ENCODE measurements at places on chromosomes 3 and 15. TPM values are rescaled to one million over a fixed set of nuclear protein-coding genes. Genes with fewer than 3 reads are reported as not detected.

DNA sequence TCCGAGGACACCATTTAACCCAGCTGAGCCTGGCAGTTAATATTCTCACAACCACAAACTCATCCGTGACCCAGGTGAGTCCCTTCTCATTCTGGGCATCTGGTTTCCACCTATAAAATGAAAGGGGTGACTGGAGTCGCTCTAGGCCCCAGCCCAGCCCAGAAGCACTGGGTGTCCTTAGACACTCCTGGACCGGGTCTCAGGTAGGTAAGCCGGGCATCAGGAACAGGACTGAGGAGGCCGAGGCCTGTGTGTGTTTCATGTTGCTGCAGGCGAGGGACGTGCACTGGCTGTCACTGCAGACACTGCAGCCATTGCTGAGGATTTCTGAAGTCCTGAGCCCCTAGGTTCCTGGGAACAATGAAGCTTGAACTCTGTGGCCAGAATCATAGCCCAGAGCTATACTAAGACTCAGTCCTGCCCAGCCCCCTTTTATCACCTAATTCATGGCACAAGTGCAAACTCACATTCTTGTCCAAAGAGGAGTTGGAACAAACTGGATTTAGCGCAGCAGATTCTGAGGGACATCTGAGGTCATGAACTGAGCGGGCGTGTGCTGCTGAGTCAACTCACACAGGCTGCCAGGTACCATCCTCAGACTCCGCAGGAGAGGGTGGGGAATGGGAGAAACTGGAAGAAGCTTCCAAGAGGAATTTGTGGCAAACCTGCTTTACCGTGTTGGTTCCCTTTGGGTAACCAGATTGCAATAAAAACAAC is 184.9 kb downstream of the FAM43A start:
- peak; percentile 95 for DNase-seq

Gene THUMPD3
- 29.3 TPM for total RNA-seq

DNA sequence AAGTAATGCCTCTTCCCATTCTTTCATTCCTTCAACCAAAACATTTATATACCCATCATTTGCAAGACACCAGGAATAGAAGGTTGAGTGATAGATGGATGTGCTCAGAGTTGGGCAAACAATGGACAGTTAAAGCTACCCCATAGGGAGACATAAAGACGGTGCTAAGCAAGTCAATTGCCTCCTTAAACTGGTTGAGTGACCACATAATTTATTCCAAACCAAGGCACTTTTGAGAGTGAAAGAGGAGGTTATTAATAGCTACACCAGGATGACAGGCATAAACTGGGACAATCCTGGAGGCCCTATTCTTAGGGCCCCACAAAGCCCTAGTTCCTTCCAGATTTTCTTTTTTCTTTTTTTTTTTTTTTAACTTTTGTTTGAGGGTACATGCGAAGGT is 21.4 kb upstream of the DYNC1LI1 start:
- peak; percentile 9 for DNase-seq

DNA sequence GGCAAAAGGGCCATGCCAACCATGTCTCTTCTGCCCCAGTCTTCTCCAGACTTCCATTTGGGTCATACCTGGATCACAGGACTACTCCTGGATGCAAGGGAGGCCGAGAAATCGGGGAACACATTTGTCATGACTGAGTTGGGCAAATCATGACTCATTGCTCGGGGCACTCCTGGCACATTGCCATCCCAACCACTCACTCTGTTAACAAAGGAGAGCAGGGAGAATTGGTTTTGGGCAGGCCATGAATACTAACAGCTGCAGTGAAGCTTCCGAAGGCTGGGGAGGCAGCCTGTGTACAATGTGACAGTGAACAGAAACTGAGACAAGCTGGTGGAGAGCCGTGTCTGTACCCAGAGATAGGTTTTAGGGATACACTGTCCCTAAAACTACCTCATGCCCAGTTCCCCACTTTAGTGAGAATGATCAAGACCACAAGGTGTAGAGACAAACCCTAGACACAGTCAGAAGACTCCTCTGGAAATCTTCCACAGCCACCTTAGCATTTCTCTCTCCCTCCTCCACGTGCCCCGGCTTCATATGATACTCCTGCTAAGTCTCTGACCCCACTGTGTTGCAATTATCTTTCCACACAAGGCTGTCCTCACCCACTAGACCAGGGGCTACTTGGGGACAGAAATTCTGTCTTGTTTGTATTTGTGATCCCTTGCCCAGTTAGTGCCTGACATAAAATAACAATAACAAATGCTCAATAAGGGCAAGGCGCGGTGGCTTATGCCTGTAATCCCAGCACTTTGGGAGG is 10.5 kb upstream of the BUB1B start:
- DNase-seq = peak; percentile 92

DNA sequence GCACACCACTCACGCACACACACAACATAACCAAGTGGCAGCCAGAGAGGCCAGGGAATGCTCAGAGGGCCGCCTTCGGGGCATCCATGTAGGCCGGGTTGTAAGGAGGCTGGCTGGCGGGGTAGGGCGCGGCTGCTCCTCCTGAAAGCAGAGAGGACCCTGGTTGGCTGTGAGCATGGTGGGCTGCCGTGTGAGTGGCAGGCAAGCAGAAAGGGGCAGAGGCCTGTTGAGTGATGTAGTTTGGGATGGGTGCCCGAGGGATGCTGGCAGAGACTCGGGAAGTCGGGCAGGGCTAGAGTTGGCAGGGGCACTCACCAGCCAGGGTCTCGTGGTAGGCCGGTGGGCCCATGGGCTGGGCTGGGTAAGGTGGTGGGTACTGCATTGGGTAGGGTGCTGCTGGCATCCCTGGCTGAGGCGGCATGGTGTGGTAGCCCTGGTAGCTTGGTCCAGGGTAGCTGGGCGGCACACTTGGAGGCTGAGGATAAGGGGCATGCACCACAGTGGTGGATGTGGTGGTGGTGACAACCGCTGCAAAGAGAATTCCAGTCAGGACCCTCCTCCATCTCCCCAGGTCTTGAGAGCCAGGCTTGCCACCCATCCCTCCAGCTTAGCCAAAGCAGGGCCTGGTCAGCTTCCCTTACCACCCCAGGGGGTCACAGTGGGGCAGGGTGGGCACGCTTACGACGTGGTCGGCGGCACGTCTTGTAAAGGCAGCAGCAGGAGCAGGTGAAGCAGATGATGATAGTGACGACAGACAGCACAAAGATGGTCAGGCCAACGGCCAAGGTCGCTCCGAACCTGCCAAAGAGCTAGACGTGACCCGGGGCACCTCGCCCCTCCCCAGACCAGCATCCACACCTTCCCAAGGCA is 22.7 kb downstream of the ATRIP start:
- peak; percentile 28 for DNase-seq

Gene NR1I2
- not detected for total RNA-seq

- no peak for DNase-seq
These were observed 15.8 kb upstream of the GASK1A start for GRCh38 chr3:42963269-42963668.

- no peak for DNase-seq
These were observed 101.2 kb downstream of the CD47 start for GRCh38 chr3:107989661-107990060.

Gene STRA6
- total RNA-seq = 3.5 TPM

- DNase-seq = no peak
These were observed 371.3 kb downstream of the TUSC7 start for GRCh38 chr3:117080872-117081271.

GRCh38 chr3:162770551-162770950 is 1273.9 kb downstream of the OTOL1 start:
- no peak for DNase-seq

Gene RAD51
- total RNA-seq = 10.5 TPM

DNA sequence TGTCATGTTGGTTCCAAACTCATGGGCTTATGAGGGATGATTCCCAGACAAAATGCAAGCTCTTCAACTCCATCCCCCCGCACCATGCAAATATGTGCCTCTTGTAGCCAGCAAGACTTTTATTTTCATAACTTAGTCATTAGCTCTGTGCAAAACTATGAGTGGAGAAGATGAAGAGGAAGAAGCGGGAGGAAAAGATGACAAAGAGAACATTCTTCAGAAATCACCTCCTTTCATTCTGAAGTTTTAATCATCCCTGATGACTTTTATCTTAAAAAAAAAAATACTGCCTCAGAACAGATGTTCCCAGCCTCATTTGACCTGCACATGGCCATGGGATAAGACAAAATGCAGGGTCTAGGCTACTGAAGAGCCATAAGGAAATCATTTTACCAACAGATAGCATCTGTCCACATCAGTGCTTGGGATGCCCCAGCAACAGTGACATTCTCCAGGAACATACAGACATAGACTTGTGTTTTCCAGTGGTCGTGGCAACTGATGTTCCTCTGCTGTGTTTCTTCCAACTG is 145.5 kb downstream of the WNT5A start:
- no peak for DNase-seq

DNA sequence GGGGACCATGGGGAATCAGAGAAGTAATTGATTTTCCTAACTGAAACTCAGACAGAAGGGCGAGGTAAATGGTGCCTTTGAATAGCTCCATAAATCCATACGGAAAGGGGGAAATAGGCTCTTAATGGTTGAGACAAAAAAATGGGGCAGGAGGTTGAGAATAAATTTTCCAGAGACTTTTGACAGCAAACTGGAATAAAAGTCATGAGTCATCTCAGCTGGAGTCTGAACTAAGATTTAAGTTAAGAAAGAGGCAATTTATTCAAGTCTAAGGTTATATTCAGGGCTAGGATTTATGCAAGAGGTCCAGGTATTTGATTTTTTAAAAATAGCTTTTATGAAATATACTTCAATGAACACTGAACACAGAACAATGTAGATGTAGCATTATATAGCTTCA is 238.7 kb upstream of the RORA start:
- no peak for DNase-seq

All from M059J (cell line).